Epithelial cell of proximal tubule (primary cell): ENCODE measurements at places on chromosomes 3 and 15.

- DNase-seq, result no peak
These were observed 245.4 kb upstream of the CDIN1 start for GRCh38 chr15:36334059-36334458.

DNA sequence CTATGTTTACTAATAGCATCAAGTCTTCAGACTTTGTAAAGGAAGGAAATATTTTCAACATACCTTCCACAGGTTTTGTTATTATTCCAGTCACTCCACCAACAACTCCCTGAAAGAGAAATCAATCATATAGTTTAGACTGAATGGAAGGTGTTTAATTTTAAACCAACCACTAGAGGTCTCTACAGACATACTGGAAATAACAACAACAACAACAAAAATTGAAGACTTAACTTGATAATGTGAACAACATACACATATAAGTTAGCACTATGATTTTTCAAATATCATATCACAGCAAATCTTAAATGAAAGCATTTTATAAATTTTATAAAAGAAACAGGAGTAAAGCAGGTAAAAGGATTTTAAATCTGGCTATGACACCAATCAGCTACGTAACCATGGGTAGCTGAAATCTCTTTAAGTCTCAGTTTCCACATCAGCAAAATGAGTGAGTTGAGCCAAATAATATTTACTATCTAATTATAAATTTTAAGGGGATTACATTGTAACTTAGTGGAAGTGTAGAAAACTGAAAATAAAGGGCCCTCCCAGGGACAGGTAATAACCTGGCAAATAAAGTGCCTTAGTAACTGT, 188.2 kb downstream of the VPS13C start:
- no peak for DNase-seq

DNA sequence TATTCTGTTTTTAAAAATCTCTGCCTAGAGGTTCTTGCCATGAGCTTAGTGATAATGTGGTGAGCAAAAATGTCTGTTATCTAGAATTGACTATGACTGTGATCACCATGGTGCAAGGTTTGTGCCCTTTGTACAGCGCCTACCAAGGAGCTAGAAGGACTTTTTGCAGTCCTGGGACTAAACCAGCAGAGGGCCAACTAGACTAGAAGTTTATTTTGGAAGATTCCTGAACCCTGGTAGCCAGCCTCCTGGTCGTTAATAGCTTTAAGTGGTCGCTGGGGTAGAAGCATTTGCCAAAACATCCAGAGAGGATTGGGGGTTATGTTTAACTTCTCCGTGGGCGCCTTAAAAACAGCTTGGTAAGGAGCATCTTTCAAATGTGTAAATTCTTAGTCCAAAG, 7.8 kb downstream of the SCG5 start:
- no peak for DNase-seq

- DNase-seq, result no peak
These were observed 63.9 kb upstream of the RGMA start for GRCh38 chr15:93152951-93153350.

GRCh38 chr15:95902606-95903005, 427.9 kb upstream of the NR2F2 start:
- no peak for DNase-seq

- DNase-seq, result no peak
These were observed 10.1 kb upstream of the LMCD1 start for GRCh38 chr3:8491271-8492144.

DNA sequence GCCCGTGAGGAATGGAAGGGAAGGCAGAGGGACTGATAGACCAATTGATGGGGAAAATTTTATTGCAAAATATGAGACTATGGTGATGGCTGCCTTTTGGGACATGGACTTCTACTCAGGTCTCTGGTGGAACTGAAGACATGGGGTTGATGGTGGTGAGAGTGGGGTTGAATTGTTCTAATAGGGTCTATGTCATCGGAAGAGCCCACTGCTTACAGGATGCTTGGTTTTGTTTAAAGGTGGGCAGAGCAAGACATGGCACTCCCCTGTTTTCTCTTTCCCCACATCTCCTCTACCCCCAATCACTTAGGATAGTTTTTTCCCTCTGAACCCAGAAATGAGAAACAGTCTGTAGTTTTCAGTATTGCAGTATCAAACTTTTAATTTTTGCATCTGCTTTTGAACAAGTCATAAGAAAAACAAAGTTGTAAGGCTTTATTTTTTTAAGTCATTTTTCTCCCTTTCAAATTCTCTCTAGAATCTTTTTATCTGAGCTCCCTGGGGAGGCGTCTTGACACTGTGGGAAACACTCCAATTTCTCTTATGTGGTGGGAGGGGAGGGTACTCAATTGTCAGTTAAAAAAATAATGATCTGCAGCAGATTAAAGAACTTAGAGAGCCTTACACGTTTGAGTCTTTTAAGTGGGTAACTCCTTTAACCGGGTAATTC, 276.2 kb upstream of the TBC1D5 start:
- no peak for DNase-seq

DNA sequence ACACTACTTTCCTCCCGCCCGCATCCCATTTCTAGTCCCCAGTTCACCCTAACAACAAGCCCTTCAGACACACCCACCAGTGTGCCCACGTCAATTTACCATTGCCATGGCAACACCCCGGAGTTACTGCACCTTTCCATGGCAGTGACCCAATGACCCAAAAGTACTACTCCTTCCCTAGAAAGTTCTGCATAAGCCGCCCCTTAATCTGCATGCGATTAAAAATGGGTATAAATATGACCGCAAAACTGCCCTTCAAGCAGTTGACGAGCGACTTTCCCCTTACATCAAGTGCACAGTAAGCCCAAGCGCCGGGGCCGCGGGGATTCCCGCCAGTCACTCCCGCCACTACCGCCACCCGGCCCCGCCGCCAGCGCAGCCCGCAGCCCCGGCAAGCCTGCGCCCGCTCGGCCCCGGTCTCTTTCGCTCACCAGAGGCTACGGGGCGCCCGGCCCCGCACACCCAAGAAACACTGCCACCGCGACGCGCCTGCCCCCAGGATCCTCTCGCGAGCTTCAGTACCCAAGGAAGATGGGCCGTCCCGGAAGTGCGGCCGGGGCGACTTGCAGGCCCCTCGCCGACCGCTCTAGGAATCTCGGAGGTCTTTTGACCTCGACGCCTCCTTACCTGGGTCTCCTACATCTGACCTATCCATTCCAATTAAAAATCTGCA, 27.2 kb upstream of the ZNF502 start:
- no peak for DNase-seq

GRCh38 chr3:159319156-159319555, 517.3 kb downstream of the MFSD1 start:
- DNase-seq, result no peak

GRCh38 chr3:178498871-178499270, 37.4 kb upstream of the KCNMB2 start:
- DNase-seq, result no peak

DNA sequence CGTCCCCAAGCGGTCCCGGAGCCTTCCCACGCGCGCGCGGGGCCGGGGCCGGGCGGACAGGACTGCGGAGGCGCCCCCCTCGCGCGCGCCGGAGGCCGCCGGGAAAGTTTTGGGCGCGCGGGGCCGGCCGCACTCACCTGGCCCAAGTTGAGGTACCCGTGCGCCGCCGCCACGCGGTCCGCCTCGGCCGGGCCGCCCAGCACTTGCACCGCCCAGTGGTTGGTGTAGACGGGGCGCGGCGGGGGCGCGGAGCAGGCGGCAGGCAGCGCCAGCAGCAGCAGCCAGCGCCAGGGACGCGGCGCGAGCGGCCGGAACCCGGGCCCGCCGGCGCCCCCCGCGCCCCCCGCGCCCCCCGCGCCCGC, 289 bp downstream of the PCSK6 start:
- no peak for DNase-seq

DNA sequence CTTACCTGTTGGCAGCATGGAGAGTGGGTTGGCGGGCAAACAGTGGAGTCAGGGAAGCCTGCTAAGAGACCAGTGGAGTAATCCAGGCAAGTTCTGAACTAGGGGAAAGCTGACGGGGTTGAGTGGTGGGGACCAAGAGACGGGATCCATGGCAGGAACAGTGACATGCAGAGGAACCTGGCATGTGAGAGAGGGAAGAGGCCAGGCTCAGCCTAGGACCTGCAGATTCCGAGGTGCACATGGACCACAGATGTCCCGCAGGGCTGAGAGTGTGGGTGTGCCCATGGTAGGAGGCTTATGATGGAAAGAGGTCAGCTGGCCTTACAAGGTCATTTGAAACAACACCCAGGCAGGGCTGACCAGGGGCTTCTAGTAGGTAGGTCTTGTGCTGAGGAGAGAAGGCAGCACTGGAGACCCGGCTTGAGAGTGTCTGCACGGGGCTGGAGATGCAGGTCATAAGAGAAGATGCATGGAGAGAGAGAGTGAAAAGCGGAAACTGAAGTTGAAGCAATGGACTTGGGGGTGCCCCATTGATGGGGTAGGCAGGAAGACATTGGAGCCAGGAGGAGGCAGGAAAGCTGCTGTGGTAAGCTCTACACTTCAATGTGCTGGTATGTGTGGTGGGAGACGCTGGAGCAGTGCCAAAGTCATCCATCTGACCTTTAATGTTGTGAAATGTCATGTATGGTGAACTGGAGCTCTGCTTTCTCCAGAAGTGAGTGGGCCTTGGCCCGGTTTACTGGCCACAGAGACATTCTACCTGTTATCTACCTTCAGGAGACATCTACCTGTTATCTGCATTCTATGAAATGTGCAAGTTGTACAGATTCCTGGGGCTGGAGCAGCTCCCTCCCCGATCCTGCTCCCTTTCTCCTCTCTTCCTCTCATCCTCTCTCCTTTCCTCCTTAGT, 4.6 kb downstream of the SPSB4 start:
- DNase-seq, result no peak

DNA sequence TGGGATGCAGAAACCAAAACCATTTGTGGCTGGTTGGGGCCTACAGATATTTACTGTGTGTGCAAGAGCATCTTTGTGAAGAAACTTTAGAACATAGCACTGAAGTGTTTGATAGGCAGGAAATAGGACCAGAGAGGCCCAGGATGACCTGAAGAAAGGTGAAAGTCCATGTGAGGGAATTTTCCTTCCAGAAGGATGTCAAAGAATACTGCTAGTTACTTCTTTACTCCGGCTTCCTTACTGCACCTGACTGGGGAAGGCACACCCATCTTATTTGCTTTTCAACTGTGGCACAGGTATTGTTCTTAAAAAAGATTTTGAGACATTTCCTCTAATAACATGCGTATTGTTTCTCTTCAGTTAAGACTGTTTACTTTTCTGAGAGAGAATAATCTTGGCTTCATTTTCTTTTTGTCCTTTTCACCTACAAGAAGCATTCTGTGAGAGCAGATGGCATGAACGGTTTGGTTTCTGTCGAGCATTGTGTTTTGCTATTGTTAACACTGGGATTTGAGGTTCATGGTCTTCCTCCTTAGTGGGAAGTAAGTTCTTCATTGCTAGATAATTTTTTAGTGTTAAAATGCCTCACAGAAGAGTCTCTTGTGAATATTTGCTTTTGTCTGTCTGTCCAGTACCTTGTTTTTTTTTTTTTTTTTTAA, 71.5 kb downstream of the SLCO3A1 start:
- DNase-seq, result no peak

- DNase-seq, result no peak
These were observed 37.3 kb upstream of the CMTM8 start for GRCh38 chr3:32200992-32201758.

- no peak for DNase-seq
These were observed 188.2 kb downstream of the MEGF11 start for GRCh38 chr15:66065325-66065724.

- no peak for DNase-seq
These were observed 7.6 kb upstream of the MYO5C start for GRCh38 chr15:52303093-52303772.

DNA sequence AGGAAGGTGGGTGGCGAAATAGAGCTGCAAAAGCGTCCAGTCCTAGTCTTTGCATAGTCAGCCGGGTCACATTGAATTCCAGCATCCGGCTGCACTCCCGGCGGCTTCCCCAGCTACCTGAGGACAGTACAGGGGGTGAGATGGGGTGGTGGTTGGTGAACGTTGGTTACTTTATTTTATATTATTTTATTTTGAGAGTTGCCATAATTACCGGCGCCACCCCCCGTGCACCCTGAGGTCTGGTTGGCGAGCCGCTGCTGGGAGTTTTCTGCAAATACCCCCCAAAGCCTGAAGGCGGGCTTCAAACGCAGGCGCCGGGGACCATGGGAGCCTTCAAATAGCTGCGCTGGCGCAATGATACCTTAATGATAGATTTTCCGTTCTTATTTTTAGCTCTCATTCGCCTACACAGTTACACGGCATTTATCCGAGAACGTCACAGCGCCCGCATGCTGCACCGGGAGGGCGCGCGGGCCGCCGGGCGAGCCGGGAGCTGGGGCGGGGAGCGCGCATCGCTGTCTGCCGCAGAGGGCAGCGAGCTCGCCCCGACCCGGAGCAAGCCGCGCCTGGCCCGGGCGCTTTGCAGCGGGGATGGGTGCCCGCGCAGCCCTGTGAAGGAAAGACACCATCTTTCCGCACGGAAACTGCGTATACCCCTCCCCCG, 756 bp upstream of the RASGRF1 start:
- no peak for DNase-seq

DNA sequence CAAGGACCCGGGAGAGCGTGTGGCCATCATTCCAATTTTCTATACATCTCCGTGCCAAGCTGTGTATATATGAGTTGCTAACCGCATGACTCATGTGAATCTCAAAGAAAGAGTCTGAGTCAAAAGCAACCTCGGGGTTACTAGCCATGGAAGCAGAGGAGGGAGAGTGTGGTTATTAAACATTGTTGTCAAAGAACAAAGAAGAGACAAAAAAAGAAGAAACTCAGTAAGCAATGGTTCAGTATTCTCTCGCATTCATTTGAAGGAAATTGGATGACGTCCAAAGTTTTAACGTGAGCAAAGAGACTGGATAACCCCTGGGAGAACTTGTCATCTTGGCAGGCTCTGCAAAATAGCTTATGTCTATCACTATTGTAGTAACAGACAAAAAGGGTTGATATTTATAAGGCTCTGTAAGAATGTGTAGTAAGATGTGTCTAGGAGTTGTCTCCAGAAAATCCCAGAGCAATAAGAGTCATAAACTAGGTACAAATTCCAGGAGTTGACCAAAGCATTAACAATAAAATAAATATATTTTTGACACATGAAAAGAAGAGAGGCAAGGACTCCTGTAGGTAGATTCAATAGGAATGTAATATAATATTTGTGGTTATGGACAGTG, 52.8 kb upstream of the GRM7 start:
- DNase-seq, result no peak

- DNase-seq, result no peak
These were observed 36.6 kb upstream of the ARID3B start for GRCh38 chr15:74504418-74504817.

GRCh38 chr15:85095566-85095965, 113.9 kb downstream of the PDE8A start:
- no peak for DNase-seq

- no peak for DNase-seq
These were observed 46.9 kb downstream of the SFMBT1 start for GRCh38 chr3:52998771-52999513.

- DNase-seq, result no peak
These were observed 426.5 kb downstream of the IGSF11 start for GRCh38 chr3:118607915-118608820.
